ENCODE measurements at places on chromosomes 11 and 22.

DNA sequence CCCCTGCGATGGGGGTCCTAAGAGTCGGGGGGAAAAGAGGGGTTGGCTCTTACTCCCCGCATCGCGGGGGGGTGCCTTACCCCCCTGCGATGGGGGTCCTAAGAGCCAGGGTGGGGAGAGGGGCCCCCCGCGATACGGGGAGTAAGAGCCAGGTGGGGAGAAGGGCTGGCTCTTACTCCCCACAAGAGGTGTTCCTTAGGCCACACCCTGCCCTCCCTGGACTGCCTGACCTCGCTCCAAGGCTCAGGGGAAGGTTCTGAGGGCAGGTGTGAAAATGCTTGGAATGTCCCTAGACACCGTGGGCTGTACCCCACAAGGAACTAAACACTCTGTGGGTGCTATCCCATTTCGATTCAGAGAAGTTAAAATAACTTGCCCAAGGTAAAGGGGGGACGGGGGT is 7.8 kb downstream of the UNC93B1 start:
- no peak for DNase-seq
- no peaks in the 10 kb centered on the region for H3K4me1 ChIP-seq
- H3K4me3 ChIP-seq, result no peak overlapping the region
- no peak overlapping the region for H3K27ac ChIP-seq
- peaks cover 1% of the 10 kb centered on the region for H3K36me3 ChIP-seq
- peaks cover 33% of the 10 kb centered on the region for H3K27me3 ChIP-seq

- H3K4me1 ChIP-seq, result peaks cover 3% of the 10 kb centered on the region
- no peak for DNase-seq
- peaks cover 7% of the 10 kb centered on the region for H3K27me3 ChIP-seq
Measured at GRCh38 chr11:57436031-57436430, 9.1 kb upstream of the SLC43A3 start.

- H3K27me3 ChIP-seq, result peaks cover 4% of the 10 kb centered on the region
- H3K4me3 ChIP-seq, result no peak overlapping the region
Measured at GRCh38 chr11:111194860-111195568, 50.5 kb upstream of the POU2AF2 start.

DNA sequence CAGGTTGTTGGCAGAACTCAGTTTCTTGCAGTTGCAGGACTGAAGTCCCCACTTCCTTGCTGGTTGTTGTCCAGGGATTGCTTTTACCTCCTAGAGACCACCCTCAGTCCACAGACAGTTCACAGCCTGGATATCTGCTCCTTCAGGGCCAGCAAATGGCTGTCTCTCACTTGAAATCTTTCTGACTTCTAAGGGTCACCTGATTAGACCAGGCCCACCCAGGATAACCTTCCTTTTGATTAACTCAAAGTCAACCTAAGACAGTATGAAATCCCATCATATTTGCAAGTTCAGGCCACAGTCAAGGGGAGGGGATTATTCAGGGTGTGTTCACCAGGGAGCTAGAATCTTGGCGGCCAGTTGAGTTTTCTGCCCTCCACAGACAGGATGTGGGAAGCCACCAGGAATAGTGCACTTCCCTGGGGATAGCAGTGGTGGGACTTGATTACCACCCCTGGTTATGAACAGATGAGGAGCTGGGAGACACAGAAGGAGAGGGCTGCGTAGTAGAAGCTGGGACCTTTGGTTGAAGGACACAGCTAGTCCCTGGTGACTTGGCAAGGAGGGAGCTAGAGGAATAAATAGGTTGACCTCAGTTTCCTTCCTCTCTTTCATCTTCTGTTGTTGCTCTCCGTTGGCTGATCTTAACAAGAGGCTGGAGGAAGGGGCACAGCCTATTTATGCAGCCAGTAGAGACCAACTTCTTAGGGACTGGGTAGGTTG is 33.4 kb downstream of the MIAT start:
- H3K36me3 ChIP-seq, result peaks cover 5% of the 10 kb centered on the region
- H3K27me3 ChIP-seq, result no peaks in the 10 kb centered on the region
- H3K4me3 ChIP-seq, result no peak overlapping the region
- H3K4me1 ChIP-seq, result no peaks in the 10 kb centered on the region

DNA sequence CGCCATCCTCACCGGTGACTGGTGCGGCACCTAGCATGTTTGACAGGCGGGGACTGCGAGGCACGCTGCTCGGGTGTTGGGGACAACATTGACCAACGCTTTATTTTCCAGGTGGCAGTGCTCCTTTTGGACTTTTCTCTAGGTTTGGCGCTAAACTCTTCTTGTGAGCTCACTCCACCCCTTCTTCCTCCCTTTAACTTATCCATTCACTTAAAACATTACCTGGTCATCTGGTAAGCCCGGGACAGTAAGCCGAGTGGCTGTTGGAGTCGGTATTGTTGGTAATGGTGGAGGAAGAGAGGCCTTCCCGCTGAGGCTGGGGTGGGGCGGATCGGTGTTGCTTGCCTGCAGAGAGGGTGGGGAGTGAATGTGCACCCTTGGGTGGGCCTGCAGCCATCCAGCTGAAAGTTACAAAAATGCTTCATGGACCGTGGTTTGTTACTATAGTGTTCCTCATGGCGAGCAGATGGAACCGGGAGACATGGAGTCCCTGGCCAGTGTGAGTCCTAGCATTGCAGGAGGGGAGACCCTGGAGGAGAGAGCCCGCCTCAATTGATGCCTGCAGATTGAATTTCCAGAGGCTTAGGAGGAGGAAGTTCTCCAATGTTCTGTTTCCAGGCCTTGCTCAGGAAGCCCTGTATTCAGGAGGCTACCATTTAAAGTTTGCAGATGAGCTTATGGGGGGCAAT is 1.1 kb downstream of the NEAT1 start:
- peaks cover 72% of the 10 kb centered on the region for H3K4me1 ChIP-seq
- DNase-seq, result no peak
- no peaks in the 10 kb centered on the region for H3K27me3 ChIP-seq
- peak overlapping the region; percentile 99 for H3K27ac ChIP-seq

GRCh38 chr22:17639247-17639741 is 737 bp downstream of the BCL2L13 start:
- DNase-seq, result no peak
- H3K27me3 ChIP-seq, result no peaks in the 10 kb centered on the region
- peak overlapping the region; percentile 82 for H3K4me3 ChIP-seq
- H3K36me3 ChIP-seq, result peaks cover 3% of the 10 kb centered on the region
- peak overlapping the region; percentile 99 for H3K27ac ChIP-seq

GRCh38 chr11:10657308-10658271 is 36.0 kb downstream of the IRAG1 start:
- H3K36me3 ChIP-seq, result no peaks in the 10 kb centered on the region
- H3K27ac ChIP-seq, result no peak overlapping the region
- no peak for DNase-seq
- no peak overlapping the region for H3K4me3 ChIP-seq

DNA sequence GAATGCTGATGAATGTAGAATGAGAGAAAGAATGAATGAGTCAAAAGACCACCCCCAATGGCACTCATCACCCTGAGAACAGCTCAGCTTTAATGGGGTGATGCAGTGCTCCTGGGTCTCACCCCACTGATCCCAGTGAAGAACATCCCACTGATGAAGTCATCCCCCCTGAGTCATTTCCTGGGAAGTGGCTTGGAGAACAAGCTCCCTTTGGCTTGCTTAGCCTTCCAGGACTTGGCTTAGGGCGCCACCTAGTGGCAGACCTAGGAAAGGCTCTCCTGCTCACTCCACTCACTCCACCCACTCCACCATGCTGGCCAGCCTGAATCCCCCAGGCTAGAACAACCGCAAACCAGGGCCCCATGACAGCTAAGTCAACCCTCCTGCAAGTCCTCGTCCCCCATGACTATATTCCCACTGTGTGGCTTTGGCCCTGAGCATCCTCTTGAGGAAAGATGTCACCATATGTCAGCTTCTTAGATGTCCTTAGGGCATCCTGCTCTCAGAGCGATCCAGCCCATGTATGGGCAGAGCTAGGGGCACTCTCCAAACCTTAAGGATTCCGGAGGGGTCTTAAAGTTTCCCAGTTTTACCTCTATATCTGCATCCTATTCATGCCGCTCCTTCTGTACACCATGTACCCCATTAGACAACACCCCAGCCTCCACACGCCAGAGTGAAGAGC is 17.8 kb upstream of the TMPRSS13 start:
- H3K4me3 ChIP-seq, result no peak overlapping the region
- H3K27ac ChIP-seq, result peak overlapping the region; percentile 58
- no peaks in the 10 kb centered on the region for H3K36me3 ChIP-seq
- peaks cover 4% of the 10 kb centered on the region for H3K4me1 ChIP-seq
- peak; percentile 92 for DNase-seq

DNA sequence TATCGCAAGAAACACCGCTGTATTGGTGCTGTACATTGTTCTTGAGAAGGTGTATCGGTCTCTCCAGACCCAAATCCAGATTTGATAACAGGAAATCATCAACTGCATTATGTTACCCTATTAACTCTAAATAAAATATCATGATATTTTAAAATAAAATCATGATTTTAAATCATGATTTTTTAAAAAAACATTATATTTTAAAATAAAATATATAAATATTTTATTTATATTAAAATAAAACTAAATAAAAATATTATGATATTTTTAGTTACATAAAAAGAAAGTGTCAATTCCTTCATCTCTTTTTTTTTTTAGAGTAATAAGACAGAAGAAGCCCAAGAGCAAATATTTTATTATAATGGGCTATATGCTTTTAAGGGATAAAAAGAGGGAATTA is 27.6 kb downstream of the RBMXL2 start:
- no peak overlapping the region for H3K4me3 ChIP-seq
- no peaks in the 10 kb centered on the region for H3K36me3 ChIP-seq
- no peaks in the 10 kb centered on the region for H3K4me1 ChIP-seq
- H3K27me3 ChIP-seq, result peaks cover 3% of the 10 kb centered on the region

DNA sequence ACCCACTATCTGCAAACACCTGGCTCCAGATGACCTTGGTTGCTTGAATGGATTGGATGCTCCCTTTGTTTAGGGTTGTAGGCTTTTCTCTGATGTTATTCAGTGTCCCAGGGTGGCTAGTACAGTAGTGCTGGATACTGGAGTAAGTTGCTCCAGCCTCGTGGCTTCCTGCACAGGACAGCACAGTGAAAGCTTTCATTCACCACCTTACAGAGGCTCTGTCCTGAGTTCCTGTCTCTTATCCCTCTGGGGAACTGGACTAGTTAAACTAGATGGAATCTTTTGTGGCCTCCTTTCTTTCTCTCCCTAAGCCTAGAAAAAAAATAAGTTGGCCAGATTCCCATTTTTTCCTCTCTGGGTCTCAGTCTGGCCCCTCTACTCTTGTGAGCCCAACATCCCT is 42.6 kb downstream of the MRPL48 start:
- H3K4me1 ChIP-seq, result no peaks in the 10 kb centered on the region
- no peak overlapping the region for H3K4me3 ChIP-seq
- DNase-seq, result no peak
- H3K36me3 ChIP-seq, result peaks cover 5% of the 10 kb centered on the region
- H3K27me3 ChIP-seq, result no peaks in the 10 kb centered on the region
- H3K27ac ChIP-seq, result no peak overlapping the region

GRCh38 chr11:117501237-117501898 is 173.7 kb downstream of the CEP164 start:
- peaks cover 42% of the 10 kb centered on the region for H3K27me3 ChIP-seq
- no peak overlapping the region for H3K27ac ChIP-seq
- DNase-seq, result no peak
- H3K36me3 ChIP-seq, result no peaks in the 10 kb centered on the region
- H3K4me3 ChIP-seq, result no peak overlapping the region

- peaks cover under 1% of the 10 kb centered on the region for H3K36me3 ChIP-seq
- no peak overlapping the region for H3K27ac ChIP-seq
- no peak for DNase-seq
- H3K27me3 ChIP-seq, result peaks cover 4% of the 10 kb centered on the region
Measured at GRCh38 chr11:130510407-130511006, 62.1 kb downstream of the ADAMTS15 start.

- no peak overlapping the region for H3K4me3 ChIP-seq
- DNase-seq, result no peak
- H3K27me3 ChIP-seq, result no peaks in the 10 kb centered on the region
- H3K36me3 ChIP-seq, result peaks cover 2% of the 10 kb centered on the region
- H3K4me1 ChIP-seq, result peaks cover 4% of the 10 kb centered on the region
- H3K27ac ChIP-seq, result peak overlapping the region; percentile 45
Measured at GRCh38 chr22:28229566-28230485, 310.8 kb upstream of the PITPNB start.

DNA sequence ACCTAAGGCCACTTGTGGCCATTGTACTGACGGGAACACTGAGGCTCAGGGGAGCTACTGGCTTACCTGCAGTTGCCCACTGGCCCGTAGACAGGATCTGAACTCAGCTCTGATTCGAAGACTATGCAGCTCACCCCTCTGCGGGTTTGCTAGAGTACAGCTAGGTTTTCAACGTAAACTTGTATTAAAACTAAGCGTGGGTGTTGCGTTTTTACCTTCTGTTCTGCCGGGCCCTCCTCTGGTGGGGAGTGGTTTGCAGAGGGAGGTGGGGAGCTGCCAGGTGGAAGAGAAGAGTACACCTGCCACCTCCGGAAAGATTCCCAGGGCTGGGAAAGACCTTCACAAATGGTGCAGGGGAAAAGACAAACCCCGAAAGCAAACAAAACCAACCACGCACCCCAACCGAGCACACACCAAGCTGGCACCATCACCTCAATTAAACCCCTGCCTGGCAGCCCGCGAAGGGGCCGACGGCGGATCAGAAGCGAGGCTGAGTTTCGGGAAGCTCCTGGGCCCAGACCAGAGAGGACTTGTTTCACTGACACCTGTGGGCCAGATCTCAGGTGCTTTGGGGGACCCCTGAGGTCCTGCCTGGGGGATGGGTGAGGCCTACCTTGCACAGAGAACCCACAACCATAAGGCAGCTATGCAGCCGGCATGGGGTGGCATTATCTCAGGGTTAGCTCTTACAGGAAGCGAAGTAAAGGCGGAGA is 37.7 kb downstream of the SHISAL1 start:
- H3K4me3 ChIP-seq, result no peak overlapping the region
- H3K27ac ChIP-seq, result no peak overlapping the region
- H3K27me3 ChIP-seq, result peaks cover 32% of the 10 kb centered on the region
- H3K36me3 ChIP-seq, result no peaks in the 10 kb centered on the region
- peaks cover 12% of the 10 kb centered on the region for H3K4me1 ChIP-seq

- no peak overlapping the region for H3K4me3 ChIP-seq
- DNase-seq, result no peak
- no peak overlapping the region for H3K27ac ChIP-seq
- no peaks in the 10 kb centered on the region for H3K36me3 ChIP-seq
- H3K27me3 ChIP-seq, result no peaks in the 10 kb centered on the region
Measured at GRCh38 chr11:104581246-104581980, 316.8 kb downstream of the CASP12 start.

Measured in progenitor cell of endocrine pancreas (in vitro differentiated cells).